ENCODE measurements at places on chromosomes 4 and X. TPM values are rescaled to one million over a fixed set of nuclear protein-coding genes. Genes with fewer than 3 reads are reported as not detected.
A peak's percentile ranks its signal among the peaks of the same experiment; 100 is the strongest.

DNA sequence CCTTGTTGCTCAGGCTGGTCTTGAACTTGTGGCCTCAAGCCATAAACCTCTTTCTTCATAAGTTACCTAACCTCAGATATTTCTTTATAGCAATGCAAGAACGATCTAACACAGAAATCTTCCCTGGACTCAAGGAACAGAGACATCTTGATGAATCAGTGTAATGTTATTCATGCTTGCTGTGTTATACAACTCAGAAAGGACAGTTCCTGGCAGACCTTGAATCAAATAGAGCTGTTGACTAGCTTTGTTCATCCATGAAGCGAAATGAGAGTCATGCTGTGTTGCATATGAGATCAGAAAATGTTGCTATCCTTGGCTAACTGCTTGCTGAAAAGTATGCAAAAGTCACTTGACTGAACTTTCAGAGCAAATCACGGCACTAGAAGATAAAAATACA lies 72.6 kb upstream of the ARHGAP24 start:
- H3K4me1 ChIP-seq, result no peaks in the 10 kb centered on the region
- H3K36me3 ChIP-seq, result no peaks in the 10 kb centered on the region
- H3K27me3 ChIP-seq, result no peaks in the 10 kb centered on the region
- no peak for DNase-seq
- no peak overlapping the region for H3K27ac ChIP-seq

GRCh38 chr4:147542229-147542990 lies 61.5 kb downstream of the EDNRA start:
- no peaks in the 10 kb centered on the region for H3K36me3 ChIP-seq
- no peaks in the 10 kb centered on the region for H3K4me1 ChIP-seq

GRCh38 chr4:157291071-157291470 lies 70.5 kb downstream of the GRIA2 start:
- no peak for DNase-seq
- no peaks in the 10 kb centered on the region for H3K27me3 ChIP-seq
- H3K36me3 ChIP-seq, result no peaks in the 10 kb centered on the region

DNA sequence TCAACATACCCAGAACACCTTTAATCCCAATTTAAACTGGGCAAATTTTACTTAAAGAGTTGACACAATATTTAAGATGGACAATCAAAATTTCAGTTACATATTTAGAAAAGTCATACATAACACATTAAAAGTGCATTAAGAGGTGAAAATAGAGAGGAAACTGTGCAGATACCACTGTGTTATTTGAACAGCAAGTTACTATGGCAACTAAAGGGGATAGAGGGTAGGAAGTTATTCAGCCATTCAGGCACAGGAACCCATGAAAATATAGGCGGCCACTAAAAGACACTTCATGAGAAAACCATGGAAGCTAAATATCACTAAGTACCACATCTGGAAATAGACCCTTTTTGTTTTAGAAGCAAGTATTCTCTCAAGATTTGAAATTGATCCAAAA lies 75.1 kb downstream of the PDGFC start:
- DNase-seq, result no peak
- H3K4me1 ChIP-seq, result no peaks in the 10 kb centered on the region
- no peak overlapping the region for H3K27ac ChIP-seq
- H3K4me3 ChIP-seq, result no peak overlapping the region
- H3K27me3 ChIP-seq, result no peaks in the 10 kb centered on the region
- no peaks in the 10 kb centered on the region for H3K36me3 ChIP-seq

- DNase-seq, result no peak
- H3K4me1 ChIP-seq, result no peaks in the 10 kb centered on the region
- no peaks in the 10 kb centered on the region for H3K27me3 ChIP-seq
- H3K27ac ChIP-seq, result no peak overlapping the region
These were observed 9.1 kb downstream of the RPGR start for GRCh38 chrX:38318196-38318595.

- H3K27me3 ChIP-seq, result no peaks in the 10 kb centered on the region
- no peak overlapping the region for H3K27ac ChIP-seq
- no peaks in the 10 kb centered on the region for H3K4me1 ChIP-seq
- no peaks in the 10 kb centered on the region for H3K36me3 ChIP-seq
These were observed 95.8 kb upstream of the NAP1L5 start for GRCh38 chr4:88793475-88793874.

- no peaks in the 10 kb centered on the region for H3K36me3 ChIP-seq
- H3K4me3 ChIP-seq, result no peak overlapping the region
- H3K4me1 ChIP-seq, result no peaks in the 10 kb centered on the region
- no peak overlapping the region for H3K27ac ChIP-seq
These were observed 30.6 kb upstream of the IL9R start for GRCh38 chrX:155966876-155967275.

- H3K27ac ChIP-seq, result no peak overlapping the region
- no peaks in the 10 kb centered on the region for H3K4me1 ChIP-seq
- no peak overlapping the region for H3K4me3 ChIP-seq
- no peaks in the 10 kb centered on the region for H3K36me3 ChIP-seq
- DNase-seq, result no peak
These were observed 422.6 kb upstream of the DIPK2B start for GRCh38 chrX:45623266-45623665.

GRCh38 chr4:37674439-37674838 lies 11.7 kb downstream of the RELL1 start:
- H3K4me3 ChIP-seq, result no peak overlapping the region
- H3K36me3 ChIP-seq, result no peaks in the 10 kb centered on the region
- H3K27me3 ChIP-seq, result no peaks in the 10 kb centered on the region
- peaks cover 11% of the 10 kb centered on the region for H3K4me1 ChIP-seq

GRCh38 chr4:14729282-14730000 lies 272.8 kb upstream of the CPEB2 start:
- H3K4me1 ChIP-seq, result no peaks in the 10 kb centered on the region
- no peaks in the 10 kb centered on the region for H3K36me3 ChIP-seq
- DNase-seq, result no peak
- H3K27ac ChIP-seq, result no peak overlapping the region

DNA sequence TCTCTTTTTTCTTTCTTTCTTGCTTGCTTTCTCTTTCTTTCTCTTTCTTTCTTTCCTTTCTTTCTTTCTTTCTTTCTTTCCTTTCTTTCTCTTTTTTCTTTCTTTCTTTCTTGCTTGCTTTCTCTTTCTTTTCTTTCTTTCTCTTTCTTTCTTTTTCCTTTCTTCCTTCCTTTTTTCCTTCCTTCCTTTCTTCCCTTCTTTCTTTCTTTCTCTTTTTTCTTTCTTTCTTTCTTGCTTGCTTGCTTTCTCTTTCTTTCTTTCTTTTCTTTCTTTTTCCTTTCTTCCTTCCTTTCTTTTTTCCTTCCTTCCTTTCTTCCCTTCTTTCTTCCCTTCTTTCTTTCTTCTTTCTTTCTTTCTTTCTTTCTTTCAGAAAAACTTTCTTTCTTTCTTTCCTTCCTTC lies 108.1 kb upstream of the SHOX start:
- H3K27ac ChIP-seq, result no peak overlapping the region
- H3K4me3 ChIP-seq, result no peak overlapping the region
- H3K4me1 ChIP-seq, result no peaks in the 10 kb centered on the region
- no peak for DNase-seq
- H3K36me3 ChIP-seq, result no peaks in the 10 kb centered on the region

- no peak overlapping the region for H3K4me3 ChIP-seq
- DNase-seq, result peak; percentile 67
- H3K27ac ChIP-seq, result no peak overlapping the region
- no peaks in the 10 kb centered on the region for H3K4me1 ChIP-seq
- no peaks in the 10 kb centered on the region for H3K27me3 ChIP-seq
- no peaks in the 10 kb centered on the region for H3K36me3 ChIP-seq
These were observed 80.3 kb upstream of the LSM6 start for GRCh38 chr4:146095091-146095690.

DNA sequence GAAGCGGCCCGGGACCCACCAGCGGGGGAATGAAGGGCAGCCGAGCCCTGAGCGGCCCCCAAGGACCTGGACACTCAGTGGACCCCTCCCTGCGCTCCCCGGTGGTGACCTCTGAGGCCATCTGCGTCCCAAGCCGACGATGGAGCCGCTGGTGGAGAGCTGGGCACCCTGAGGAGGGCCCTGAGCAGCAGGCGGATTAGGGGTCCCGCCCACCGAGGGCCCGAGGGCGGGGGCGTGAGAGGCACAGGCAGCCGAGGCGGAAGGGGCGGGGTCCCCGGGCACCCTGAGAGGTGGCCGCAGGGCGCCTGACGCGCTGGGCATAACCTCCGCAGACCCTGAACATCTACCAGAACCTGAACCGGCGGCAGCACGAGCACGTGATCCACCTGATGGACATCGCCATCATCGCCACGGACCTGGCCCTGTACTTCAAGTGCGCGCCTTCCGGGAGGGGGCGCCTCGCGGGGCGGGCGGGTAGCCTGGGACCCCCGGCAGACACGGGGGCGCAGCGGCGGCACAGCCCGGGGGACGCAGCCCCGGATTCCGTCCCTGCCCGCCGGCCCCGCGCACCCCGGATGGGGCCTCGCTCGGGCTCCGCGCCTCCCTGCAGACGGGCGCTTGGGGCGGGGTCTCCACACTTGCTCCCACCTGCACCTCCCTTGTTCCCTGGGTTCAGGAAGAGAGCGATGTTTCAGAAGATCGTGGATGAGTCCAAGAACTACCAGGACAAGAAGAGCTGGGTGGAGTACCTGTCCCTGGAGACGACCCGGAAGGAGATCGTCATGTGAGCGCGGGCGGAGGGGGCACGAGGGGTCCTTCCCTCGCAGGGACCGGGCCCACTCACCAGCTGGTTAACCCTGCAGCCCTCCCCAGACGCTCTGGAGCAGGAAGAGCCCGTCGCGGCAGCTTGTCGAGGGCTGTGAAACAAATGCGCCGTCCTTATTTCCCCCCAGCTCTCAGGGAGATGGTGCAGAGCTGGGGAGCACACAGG lies 10.3 kb downstream of the ATP5ME start:
- peak; percentile 64 for DNase-seq
- no peaks in the 10 kb centered on the region for H3K27me3 ChIP-seq
- H3K4me3 ChIP-seq, result peak overlapping the region; percentile 59
- no peaks in the 10 kb centered on the region for H3K36me3 ChIP-seq

DNA sequence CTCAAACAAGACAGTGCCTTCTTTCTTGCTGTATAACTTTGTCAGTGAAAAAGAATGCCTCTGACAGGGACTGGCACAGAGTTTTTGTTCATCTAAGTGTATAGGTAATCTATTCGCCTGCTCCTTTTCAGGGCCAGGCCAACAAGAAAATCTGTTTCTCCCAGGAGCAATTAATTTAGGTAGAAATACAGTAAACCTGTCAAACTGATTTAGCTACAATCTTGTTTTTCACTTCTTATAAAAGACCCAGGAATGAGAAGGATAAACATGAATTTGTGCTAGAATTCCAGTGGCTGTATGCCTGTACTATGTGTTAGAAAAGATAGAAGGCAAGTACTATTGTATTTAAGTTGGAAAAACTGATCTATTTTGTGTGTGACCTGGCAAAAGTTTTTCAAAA lies 6.1 kb downstream of the TMA16 start:
- no peaks in the 10 kb centered on the region for H3K27me3 ChIP-seq
- H3K4me3 ChIP-seq, result no peak overlapping the region
- no peak for DNase-seq
- no peak overlapping the region for H3K27ac ChIP-seq

- H3K4me1 ChIP-seq, result no peaks in the 10 kb centered on the region
- no peaks in the 10 kb centered on the region for H3K27me3 ChIP-seq
- DNase-seq, result no peak
- no peaks in the 10 kb centered on the region for H3K36me3 ChIP-seq
- no peak overlapping the region for H3K27ac ChIP-seq
These were observed 374.9 kb upstream of the TECRL start for GRCh38 chr4:64784125-64784524.

ESX1 gene
- total RNA-seq, result 41.7 TPM

ATP1B4 gene
- total RNA-seq, result 0.08 TPM

MAGEC1 gene
- total RNA-seq, result 10.0 TPM

AGTR2 gene
- not detected for total RNA-seq

SPACA5 gene
- 9.5 TPM for total RNA-seq
